Iris pigment epithelial cell (primary cell): ENCODE measurements at places on chromosomes 3 and 15.

DNA sequence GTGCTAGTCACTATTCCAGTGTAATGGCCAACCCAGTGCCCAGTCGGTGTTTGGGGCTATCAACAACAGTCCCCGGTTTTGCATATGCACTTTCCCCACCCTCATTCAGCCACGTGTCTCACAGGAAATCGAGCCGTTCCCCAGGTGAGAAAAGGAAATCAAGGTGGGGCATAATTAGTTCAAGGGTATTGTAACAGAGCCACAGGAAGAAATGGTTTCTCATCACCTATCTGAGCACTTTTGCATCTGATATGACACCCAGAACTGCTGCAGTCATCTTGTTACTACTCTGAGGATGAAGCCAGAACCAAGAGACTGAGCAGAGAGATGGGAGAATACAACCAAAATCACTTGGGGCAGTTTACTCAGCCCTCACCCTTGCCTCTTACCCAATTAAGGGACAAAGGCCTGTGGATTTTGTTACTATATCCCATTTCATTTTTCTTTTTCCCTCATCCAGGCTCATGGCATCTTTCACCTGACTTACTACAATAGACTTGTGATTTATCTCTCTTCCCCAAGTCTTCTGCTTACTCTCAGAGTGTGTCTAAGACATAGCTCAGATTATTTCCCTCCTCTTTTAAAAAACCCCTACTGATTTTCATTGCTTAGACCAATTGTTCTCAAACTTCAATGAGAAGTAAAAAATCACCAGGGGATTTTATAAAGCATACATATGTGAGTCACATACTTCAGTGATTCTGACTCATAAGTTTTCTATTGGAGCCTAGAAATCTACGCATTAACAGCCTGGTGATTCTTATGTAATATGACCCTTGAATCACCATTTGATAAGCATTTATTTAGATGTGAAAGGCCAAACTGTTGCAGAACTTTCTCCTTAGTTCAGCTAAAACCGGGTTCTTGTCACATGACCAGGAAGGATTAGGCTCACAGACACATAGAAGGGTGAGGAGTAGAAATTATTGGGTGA is 40.5 kb downstream of the TRAT1 start:
- peak; percentile 93 for DNase-seq

DNA sequence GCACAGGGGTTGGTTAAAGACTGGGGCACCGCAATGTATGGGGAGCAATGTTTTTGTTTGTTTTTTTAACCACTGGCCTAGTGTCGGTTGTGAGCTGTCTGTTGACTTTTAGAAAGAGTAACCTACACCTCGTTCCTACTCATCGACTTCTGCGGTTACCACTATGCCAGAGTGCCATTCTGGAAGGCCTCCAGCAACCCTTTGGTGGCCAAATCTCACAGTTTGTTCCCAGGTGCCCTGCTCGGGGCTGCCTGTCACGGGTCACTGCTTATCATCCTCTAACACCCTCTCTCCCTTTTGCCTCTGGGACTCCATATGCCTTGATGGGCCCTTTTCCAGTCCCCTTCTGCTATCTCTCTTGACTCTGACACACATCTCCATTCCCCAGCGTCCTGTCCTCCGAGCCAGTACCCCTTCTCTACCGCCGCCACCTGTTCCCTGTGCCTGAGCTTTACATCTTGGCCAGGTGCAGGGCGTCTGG is 290.4 kb upstream of the C2CD4B start:
- DNase-seq, result peak; percentile 20

DNA sequence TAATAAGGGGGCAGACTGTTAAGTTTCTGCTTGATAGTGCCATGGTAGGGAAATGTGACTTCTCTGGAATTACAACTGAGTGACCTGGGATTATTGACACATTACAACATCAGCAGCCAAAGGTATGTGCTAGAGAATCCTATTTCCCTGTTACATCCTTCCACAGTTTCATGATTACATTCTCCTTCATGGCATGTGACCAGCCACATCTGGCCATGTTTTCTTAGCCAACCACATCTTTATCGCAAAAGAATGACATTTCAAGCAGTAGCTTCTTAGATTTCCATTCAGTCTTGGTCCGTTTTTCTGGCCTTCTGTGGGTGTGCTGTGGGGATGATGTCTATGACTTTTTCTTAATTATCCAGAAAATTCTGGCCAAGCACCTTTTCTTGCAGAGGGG is 45.4 kb upstream of the CTDSPL start:
- no peak for DNase-seq

DNA sequence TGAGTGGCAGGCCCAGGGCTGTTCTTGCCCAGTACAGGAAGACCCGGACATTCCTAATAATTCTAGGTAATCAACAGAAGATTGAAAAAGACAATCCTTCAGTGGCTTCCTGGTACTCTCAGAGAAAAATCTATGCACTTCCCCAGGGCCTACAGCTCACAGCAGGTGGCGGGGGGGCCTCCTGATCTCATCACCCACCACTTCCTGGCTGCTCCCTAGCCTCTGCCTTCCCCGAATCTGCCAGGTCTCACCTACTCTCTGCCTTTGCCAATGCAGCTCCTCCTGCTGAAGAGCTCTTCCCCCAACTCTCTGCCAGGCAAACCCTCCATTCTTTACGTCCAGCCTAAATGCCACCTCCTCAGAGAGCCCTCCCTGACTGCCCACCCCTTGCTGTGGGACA is 37.5 kb downstream of the EHD4 start:
- peak; percentile 38 for DNase-seq

DNA sequence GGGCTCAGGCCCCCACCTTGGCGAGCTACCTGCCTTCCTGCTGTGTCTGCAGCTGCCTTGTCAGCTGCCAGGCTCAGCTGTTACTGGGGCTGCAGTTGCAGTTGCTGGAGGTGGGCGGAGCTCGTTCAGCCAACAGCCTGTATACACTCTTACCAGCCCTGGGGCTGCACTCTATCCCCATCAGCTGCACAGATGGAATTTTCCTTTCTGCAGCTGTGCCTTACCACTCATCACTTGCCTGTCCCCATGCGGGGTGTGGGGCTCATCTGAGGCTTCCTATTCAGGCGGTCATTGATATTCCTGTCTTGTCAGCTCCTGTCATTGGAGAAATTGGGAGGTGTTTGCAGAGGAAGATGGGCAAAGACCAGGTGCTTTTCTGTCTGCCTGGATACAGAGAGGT is 9.1 kb upstream of the SYN2 start:
- no peak for DNase-seq

DNA sequence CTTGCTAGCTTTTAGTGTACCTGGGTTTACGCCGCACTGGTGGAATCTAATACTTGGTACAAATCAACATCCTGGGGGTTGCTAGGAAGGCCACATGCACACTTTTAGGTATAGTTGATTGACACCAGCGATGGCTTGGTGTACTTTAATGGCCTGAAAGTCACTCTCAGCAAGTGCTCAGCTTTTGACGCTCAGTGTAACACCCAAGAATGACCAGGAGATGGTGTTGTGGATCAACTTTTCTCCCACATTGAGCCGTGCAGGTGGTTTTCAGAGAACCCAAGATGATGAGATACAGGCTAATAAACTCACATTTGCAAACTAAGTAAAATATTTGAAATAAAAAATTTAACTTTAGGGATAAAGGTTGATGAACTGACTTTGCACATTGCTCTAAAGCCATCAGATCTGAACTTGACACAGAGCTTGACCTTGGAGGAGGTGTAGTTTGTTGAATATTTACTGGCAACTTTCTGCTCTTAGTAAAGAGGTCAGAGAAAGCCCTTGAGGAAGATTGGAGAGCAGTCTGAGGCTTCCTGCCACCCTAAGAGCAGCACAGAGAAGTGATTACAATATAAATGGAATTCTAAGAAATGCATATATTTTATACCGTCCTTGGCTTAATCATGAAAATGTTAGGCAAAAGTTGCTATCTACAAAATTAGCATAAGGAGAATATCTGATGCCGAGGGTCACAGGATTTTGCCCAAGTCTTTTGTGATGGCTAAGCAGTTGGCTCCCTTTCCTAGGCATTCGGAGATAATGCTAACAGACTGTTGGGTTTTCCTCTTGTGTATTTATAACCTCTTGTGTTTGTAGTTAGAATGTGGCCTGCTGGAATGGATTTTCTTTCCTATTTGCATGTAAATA is 143.4 kb upstream of the RASGRP1 start:
- peak; percentile 70 for DNase-seq
